ENCODE measurements at places on chromosomes 12 and 14.

DNA sequence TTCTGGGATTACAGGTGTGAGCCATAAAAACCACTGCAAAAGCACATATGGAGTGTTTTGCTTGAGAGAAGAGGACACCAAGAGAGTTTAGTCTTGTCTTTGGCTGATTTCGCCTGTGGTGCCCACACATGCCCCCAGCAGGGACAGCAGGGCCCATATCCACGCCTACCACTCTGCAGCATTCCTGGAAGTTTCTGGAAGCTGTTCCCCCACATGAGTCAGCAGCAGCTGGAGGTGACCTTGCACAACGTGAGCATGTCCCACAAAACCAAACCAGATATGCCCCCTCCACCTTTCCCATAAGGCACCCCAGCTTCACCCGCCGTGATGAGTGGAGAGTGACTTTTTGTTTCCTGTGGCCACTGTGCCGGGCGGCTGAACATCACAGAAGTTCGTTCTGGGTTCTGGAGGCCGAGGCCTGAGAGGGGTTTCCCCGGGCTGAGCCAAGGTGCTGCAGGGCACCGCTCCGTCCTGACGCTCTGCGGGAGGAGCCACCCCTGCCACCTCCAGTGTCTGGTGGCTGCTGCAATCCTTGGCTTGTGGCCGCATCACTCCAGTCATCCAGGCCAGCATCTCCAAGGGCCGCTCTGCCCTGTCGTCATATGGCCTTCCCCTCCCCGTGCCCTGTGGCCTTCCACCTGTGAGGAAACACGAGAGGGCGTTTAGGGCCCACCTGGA, 4.7 kb downstream of the ASPG start:
- DNase-seq, result no peak

- DNase-seq, result no peak
These were observed 211.9 kb upstream of the FAR2 start for GRCh38 chr12:28937196-28937595.

- no peak for DNase-seq
These were observed 344.1 kb upstream of the LMO3 start for GRCh38 chr12:16949871-16950667.

- DNase-seq, result no peak
These were observed 238.5 kb downstream of the SPTSSA start for GRCh38 chr14:34223373-34224148.

GRCh38 chr12:19810213-19810612, 370.9 kb downstream of the AEBP2 start:
- no peak for DNase-seq

GRCh38 chr12:123960856-123961255, 11.8 kb downstream of the CCDC92 start:
- DNase-seq, result no peak

- DNase-seq, result no peak
These were observed 20.9 kb downstream of the ACTR6 start for GRCh38 chr12:100221523-100221922.

- DNase-seq, result no peak
These were observed 35.3 kb downstream of the GAS2L3 start for GRCh38 chr12:100608776-100609175.

GRCh38 chr14:104189629-104190335, 51.4 kb downstream of the KIF26A start:
- DNase-seq, result no peak

GRCh38 chr12:94488463-94488862, 28.8 kb upstream of the CEP83 start:
- DNase-seq, result no peak

- DNase-seq, result no peak
These were observed 65.6 kb upstream of the USP15 start for GRCh38 chr12:62194616-62195015.

GRCh38 chr12:119843100-119843499, 34.0 kb downstream of the CIT start:
- DNase-seq, result peak; percentile 24

DNA sequence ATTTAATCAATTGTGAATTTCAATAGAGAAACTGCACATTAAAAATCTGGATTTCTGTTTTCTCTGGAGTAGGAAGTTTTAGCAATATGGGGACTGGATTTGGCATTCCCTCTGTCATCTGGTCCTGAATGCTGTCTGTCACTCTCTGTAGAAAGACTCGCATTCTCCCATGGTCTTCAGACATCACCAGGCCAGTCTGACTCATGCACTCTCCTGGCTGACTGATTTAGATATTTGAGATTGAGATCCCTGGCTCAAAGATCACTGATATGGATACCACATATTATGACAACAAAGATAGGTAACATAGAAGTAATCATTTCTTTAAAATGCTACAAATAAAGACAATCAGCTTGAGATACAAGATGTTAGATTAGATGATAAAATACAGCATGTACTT, 524.5 kb downstream of the GALC start:
- no peak for DNase-seq

GRCh38 chr12:124434951-124435805, 132.2 kb downstream of the NCOR2 start:
- DNase-seq, result no peak

DNA sequence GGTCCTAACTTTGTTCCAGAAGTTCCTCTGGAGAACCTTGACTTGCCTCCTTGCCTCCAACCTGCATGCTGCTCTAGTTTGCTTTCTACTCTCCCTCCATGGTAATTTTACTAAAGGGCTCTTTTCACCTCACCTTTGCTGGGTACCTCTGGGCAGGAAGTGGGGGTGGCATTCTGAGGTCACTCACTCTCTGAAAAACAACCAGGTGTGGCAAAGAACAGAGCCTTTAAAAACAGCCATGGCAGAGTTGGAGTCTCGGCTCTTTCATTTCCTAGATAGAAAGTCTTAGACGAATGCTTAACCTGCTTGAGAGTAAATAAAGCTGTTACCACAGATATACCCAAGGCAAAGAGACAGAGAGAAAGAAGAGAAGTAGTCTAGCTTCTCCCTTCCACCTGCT, 827.9 kb downstream of the BCL11B start:
- no peak for DNase-seq

- peak; percentile 4 for DNase-seq
These were observed 381.5 kb downstream of the ALG10 start for GRCh38 chr12:34403706-34404376.

DNA sequence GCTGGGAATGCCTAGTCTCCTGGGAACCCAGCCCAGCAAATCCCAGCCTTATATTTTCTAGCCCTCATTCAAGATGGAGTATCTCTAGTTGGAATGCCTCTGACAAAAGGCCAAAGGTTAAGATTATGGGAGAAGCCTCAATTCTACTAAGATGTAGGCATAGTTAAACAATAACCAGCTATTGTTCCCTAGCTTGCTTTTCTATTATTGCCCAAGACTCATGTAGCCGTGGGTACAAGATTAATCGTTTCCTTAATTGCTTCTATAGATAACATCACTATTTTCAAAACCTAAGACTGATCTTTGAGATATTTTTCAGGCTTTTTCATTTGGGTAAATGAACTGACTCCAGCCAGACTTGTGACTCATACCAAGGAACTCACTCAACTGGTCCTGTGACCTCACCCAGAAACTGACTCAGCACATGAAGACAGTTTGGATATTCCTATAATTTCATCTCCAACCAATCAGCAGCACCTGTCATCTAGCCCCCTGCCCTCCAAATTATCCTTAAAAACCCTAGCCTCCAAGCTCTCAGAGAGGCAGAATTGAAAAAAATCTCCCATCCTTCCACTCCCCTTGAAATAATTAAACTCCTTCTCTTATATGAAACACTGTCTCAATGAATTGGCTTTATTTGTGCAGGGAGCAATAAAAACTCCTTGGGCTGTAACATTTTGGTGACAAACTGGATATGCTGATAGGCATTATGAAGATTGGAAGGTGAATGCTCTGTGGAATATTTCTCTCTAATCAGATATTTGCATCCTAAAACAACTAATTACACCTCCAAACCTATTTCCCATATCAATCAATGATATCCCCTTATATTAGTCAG, 589.0 kb downstream of the C12orf50 start:
- no peak for DNase-seq

- no peak for DNase-seq
These were observed 34.4 kb upstream of the P2RX4 start for GRCh38 chr12:121175383-121176119.

- DNase-seq, result no peak
These were observed 42.6 kb downstream of the GPATCH2L start for GRCh38 chr14:76194327-76194726.

Measured in femur (tissue), 1 donor.